ENCODE measurements at places on chromosomes 7 and 10.

GRCh38 chr7:70586822-70587221 lies 545.1 kb upstream of the GALNT17 start:
- no peak for DNase-seq

DNA sequence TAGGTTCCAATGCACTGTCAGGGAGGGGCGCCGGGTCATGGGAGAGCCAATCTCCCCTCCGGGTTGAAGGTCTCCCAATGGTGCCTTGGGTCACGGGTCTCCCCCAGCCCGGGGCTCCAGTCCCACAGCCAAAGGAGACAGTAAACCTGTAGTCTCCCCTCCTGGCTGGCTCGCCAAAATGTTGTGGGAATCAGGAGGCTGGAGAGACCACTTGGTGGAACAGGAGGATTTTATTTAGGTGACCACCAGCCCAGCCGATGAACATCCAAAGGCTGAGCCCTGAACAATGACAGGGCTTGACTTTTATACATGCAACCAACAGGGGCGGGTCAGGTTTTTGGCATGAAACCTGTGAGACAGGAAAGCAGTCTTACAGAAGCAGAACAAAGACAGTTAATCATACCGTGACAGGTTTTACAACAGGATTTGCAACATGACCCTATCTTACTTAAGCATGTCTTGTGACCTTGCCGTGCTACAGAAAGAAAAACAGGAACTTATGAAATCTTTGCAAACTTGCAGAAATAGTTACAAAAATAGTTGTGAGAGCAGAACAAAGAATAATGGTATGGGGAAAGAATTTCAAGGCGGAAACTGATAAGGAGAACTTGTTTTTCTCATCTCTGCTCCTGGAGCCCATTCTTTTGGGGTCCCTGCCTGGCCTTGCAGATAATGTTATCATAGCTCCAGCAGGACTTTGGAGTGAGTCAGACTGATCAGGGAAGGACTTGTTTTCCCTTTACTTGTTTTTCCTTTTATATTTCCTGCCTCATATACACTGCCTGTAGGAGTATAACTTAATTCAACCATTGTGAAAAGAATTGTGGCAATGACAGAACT lies 7.1 kb downstream of the ERV3-1 start:
- DNase-seq: no peak

GRCh38 chr7:105581066-105581811 lies at the start of gene EFCAB10:
Gene EFCAB10, minus strand, starts transcription at chr7:105581493. Its CDS starts 30 bp downstream, at chr7:105581463.
- DNase-seq: peak; percentile 89

DNA sequence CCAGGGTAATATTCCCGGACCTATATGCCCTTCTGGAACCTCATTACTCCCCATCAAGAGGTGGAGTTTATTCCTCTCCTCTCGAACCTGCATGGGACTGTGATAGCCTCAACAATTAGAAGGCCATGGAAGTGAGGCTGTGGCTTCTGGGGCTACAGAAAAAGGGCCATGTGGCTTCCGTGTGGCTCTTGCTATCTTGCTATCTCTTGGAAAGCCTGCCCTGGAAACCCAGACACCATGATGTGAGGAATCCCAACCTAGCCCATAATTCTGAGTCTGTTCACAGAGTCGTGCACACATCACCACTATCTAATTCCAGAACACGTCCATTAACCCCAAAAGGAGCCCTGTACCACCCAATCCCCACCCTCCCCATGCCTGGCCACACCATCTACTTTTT lies 20.8 kb upstream of the SH3PXD2A start:
- no peak for DNase-seq

GRCh38 chr10:95759233-95759826 lies 3.4 kb downstream of the ENTPD1 start:
- no peak for DNase-seq

DNA sequence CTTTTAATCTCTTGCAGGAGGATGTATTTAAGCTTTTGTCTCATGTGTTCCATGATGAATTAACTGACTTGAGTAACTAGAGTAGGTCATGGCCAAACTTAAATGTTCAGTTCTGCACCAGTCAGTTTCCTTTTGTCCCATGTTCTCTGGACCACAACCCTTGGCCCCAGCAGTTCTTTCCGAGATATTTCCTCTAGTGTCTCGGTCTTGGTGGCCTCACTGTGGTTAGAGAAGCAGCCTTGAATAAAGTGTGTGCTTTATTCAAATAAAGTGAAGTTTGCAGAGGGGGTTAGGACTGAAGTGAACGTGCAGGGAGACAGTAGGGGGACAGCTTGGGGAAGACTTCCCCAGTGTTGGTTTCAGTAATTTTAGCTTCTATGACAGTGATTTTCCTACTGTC lies 9.3 kb downstream of the ZNF212 start:
- DNase-seq: no peak

GRCh38 chr10:133235265-133235855 lies 2.3 kb upstream of the VENTX start:
- DNase-seq: no peak

DNA sequence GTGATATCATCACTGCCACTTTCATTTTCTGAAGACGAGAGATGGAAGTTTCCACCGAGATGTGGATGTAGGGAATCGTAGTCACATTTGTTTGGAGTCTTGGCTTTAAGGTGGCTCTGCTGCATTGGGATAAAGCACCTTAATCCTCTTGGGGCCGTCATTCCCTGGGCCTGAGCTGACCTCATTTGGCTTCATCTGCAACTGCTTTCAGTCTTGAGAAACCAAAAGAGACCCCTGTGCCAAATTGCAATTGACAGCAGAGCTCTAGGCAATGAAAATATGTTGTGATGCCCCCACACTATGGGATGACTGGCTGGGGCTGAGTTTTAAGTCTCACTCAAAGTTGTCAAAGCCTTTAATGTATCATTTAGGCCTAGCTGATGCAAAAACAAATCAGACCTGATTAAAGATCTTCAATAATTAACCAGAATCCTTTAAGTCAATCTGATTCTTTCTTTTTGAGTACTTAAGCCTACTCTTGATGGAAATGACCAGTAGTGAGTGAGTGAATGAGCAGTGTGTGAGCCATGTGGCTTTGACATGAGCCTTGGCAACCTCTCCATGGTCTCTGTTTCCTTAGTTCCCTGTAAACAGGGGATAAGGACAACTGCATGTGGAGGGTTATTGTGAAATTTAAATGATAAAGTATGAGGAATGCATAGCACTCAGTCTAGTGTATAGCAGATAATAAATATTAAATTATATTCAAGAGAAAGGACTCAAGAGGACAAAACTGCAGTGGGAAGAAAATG lies 155.0 kb downstream of the BMPER start:
- peak; percentile 87 for DNase-seq

DNA sequence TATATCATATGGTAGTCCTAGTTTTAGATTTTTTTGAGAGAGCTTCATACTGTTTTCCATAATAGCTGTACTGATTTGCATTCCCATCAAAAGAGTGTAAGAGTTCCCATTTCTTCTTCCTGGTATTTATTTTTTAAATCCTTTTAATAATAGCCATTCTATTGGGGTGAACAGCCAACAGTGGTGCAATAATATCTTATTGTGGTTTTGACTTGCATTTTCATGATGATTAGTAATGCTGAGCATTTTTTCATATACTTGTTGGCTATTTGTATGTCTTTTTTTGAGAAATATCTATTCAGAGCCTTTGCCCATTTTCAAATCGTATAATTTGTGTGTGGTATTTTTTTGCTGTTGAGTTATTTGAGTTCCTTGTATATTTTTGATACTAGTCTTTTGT lies 167.4 kb downstream of the FZD1 start:
- DNase-seq: no peak

- DNase-seq: no peak
These were observed 323.9 kb downstream of the AUTS2 start for GRCh38 chr7:69922026-69922803.

- DNase-seq: no peak
These were observed 4.2 kb upstream of the SORCS1 start for GRCh38 chr10:107168738-107169137.

DNA sequence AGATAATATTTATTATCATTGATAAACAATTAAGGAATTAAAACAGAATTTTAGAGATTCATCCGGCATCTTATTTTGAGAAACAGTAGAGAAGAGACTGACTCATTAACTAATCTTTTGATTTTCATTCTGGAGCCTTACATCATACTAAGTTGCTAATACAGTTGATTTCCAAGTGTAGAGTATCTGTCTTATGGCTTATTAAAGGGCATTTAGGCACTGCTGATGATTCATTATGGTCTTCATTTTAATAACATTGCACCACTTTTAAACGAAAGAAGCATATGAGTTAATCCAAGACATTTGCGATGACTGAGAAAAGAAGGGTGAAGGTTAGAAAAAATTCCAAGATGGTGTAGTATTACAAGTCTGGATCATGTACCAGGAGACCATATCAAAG lies 186.0 kb upstream of the CACNA2D1 start:
- DNase-seq: no peak

DNA sequence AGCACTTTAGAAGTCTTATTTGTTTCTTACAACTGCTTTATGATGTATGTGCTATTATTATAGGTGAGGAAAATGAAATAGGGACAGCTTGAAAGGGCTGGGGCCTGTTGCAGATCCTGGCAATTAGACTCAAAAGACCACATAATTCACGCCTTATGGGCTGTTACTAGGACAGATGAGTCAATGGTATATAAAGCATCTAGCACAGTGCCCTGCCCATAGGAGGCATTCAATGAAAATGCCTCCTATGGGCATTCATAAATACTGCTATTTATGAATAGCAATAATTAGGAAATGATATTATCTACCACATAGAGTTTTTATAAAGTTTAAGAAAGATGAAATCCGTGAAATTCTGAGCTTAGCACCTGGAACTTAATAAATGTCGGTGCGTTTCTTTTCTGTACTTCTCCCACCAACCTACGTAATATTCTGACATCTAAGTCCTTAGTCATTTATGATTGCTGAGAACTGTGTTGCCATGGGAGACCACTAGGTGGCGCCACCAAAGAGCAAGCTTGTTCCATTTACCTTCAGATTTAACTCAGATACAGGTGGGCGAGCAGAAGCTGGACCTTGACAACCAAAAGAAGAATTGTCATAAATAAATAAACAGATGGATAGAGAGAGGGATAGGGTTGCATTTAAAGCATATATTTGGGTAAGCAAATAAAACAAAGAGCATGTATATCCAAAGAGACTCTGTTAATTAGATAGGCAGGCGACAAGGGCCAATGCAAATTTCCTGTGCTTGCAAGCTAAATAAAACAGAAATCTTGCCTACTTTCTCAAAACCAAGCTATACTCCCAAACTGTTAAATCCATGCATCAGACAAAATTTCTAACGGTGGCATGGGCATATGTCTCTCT lies 699.9 kb downstream of the INHBA start:
- peak; percentile 53 for DNase-seq

- no peak for DNase-seq
These were observed 188.7 kb upstream of the KAT6B start for GRCh38 chr10:74637685-74638084.

- DNase-seq: no peak
These were observed 4.4 kb downstream of the ITPRIP start for GRCh38 chr10:104333728-104334373.

DNA sequence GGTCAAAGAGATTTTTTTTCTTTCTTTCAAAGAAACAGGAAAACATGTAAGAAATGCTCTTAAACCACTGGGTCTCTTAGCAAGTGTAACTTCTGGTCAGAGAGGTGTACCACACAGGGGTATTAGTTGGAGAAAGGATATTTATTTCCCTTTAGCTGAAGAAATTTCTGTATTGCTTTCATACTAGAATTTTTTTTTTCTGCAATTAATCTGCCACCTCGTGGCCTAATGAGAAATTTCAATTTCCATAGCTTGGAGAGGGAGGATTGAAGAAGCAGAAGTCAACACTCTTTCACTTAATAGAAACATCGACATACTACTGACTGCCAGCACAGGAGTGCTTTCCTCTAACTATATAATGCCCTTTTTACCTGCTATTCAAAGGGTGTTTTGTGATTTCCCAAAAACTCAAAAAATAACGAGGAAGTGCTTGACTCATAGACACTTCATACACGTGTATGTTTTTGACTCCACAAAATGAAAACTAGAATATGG lies 177.6 kb upstream of the NAMPT start:
- DNase-seq: no peak

GRCh38 chr10:103767756-103768155 lies 87.6 kb downstream of the SH3PXD2A start:
- no peak for DNase-seq

DNA sequence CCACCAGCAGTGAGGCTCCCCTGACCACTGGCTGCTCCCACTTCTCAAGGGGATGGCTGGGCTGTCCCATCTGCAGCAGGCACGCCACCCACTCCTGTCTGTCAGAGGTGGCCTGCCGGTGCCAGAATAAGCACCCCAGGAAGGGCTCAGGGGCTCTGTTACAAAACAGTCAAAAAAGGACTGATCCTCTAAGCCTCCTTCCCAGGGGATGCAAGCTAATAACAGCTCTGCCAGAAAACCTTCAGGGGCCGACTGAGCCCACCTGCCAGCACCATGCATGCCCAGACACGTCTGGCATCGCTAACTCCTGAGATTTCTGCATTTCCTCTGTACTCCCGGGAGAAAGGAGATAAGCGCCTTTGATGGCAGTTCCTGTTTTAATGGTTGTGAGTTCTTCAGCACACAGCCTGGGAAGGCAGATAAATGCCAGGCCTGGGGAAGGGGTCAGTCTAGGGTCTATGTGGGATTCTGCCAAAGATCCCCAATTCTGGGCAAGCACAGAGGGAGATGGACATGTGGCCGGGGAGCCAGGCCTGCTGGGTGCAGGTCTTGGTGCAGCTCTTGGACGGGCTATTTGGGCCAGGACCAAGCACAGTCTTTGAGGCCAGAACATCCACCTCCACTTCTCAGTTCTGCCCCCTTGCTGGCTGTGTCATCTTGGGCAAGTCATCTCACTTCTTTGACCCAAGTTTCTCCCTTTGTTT lies 128.4 kb downstream of the ARHGAP22 start:
- peak; percentile 73 for DNase-seq

- no peak for DNase-seq
These were observed 25.3 kb downstream of the CCDC6 start for GRCh38 chr10:59880971-59881510.

- DNase-seq: no peak
These were observed 1.6 kb downstream of the ZRANB1 start for GRCh38 chr10:124943301-124944092.

DNA sequence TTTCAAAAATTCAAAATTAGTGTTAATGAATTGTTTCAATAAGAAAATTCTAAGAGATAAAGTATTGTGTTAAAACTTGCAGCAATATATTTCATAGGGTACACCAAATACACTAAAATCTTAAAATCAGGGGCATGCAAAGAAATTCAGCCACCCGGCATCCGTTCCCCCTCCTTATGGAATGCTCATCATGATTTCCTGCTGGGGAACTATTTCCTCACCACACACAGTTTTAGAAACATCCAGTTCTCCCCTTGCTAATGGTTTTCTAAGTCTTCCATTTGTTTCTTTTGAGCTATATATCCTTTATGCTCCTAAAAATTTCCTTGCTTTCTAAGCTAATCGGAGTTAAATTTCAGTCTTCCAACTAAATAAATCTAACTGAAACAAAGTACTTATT lies 60.7 kb downstream of the CHCHD3 start:
- no peak for DNase-seq
